ENCODE measurements at places on chromosomes 11 and 22.
A peak's percentile ranks its signal among the peaks of the same experiment; 100 is the strongest.

DNA sequence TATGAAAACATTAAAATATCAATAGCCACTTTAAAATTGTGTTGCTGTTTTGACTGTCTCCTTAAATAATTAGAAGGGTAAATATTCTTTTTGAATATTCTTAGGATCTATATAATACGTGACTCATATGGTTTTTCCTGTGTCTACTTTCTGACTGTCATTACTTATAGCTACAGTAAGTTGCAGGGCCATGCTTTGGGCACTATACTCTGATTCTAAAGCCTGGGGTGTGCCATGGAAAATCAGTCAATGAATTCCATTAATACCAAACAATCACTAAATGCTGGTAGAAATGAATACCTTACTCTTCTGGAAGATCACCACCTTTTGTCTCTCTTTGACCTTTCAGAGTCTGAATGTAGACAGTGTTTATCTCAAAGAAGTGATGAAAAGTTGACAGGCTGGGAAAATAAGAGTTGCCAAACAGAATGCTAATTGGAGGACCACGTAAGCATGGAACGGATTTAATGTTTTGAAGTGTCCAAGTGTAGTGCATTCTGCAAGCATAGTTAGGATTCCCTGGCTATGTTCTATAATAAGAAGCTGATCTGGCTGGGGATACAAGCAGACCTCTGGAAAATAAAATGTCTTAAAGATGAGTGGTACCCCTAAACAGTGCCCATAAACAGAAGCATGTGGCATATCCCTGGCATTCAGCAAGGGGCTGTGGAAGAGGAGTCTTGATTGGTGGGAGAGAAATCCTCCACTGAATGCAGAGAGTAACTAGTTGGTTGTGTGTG, 16.8 kb downstream of the LUZP2 start:
- DNase-seq, result no peak

DNA sequence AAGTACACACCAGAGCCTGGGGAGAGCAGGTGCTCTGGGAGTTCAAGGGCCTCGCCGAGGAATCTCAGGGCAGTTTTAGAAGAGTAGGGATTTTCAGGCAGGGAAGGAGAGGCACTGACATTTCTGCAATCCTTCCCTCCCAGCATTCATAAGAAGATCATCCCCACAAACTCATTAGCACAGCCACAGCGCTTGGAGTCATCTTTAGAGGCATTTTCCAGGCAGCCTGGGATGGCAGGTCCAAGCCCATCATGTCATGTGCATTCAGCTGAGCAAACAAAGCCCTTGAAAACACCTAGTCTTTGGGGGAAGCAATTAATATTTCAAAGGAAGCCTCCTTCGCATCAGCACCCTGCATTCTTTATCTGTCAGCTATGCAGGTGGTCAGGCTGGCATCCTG, 43.8 kb downstream of the MAP6 start:
- no peak for DNase-seq

GRCh38 chr11:58513747-58514367, 6.0 kb upstream of the OR5B21 start:
- DNase-seq, result no peak

DNA sequence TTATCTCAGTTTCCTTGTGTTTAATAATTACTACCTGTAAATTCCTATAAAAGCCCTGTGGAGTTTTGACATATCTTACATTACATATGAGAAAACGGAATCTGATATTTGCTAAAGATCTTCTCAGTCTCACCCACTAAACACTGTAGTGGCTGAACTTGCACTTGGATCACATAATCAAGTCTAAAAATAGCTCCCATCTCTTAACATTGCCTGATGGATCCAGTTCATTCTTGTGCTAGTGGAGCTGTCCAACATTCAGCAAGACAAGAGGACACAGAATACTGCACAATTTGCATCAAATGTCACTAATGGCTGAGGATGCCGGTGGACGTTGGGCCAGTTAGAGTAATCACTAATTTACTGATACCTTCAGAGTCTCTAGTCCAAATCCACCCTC, 569.9 kb upstream of the ANO5 start:
- no peak for DNase-seq

DNA sequence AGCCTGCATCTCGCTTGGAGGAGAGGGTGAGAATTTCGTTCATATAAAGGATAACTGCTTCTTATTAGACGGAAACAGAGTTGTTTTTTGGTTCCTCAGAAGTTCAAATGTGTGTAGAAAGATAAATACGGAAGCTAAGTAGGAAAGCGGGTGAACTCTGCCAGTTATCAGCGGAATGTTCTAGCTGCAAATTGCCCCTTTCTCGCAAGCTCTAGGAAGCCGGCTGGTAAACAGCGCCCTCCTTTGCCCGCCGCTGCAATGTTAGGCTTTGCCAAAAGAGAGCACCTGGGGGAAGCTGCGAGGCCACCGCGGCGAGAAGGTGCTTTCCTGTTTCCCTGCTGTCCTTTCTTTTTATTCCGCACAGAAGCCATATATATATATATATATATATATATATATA, 67.0 kb downstream of the IGLL5 start:
- no peak for DNase-seq

GRCh38 chr11:35010654-35011053, 94.2 kb downstream of the PDHX start:
- no peak for DNase-seq

- DNase-seq, result no peak
These were observed 1.0 kb upstream of the PRDM10 start for GRCh38 chr11:130003717-130004001.

DNA sequence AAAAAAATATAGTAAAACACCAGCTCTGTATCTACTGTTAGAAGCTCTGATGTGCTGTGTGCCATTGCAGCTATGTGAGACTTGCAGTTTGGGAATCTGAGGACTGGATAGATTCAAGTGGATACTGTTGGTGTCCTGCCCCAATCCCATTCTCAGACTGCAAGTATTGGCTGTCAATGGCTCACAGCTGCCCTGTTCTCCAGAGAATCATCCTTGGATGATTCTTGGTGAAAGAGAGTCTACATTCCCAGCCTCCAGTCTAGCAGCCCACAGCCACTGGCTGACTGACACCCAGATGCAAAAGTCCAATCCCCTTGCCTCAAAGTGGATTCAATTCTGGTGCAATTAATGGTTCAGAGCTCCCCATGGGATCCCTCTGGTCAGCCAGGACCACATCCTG, 206.1 kb upstream of the MTNR1B start:
- DNase-seq, result no peak

DNA sequence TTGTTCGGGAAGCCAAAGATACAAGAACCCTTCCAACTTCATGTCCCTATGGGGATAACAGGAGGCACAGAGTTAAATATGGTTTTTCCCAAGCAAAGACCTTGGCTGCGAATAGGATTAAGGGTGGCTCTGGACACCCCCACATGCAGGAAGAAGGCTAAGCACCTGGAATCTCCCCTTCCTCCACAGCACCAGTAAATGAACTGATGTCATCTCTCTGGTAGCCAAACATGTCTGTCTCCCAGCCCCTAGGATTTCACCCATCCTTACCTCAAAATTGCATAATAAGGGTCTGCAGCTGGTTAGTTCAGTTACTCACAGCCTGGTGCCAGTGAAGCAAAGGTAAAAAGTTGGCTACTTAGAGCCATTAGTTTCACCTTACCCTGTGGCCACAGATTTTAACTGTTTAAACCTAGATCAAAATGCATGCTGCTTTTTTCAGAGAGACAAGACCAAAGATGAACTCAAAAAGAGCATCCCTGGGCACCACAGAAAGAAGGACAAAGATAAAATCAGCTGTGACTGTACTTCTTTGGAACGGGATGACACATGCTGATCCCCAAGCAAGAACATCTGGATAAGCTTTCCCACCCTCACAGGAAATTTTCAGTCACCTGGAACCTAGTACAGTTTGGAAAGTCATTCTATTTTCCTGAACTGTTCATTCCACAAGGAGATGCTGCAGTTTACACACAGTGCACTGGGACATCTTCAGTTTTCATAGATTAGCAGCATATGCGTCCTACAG, 77.2 kb upstream of the AKIP1 start:
- DNase-seq, result no peak

GRCh38 chr22:34129691-34130486, 209.6 kb upstream of the LARGE1 start:
- DNase-seq, result no peak

DNA sequence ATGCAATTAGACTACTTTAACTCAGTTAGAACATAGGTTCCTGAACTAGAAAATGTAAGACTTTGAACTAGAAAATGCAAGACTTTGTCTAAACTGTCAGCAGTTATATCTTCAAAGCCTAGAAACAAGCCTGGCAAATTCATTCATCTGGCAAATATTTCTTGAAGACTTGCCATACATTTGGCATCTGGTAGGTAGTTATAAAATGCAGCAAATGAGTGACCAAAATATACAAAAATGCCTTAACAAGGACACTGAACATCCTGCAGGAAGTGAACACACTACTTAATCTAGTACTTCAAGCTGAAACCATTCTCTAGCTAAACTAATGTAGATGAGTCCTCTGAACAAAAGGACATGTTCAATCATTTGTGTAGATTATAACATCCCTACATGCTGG, 84.7 kb upstream of the SCUBE2 start:
- no peak for DNase-seq

DNA sequence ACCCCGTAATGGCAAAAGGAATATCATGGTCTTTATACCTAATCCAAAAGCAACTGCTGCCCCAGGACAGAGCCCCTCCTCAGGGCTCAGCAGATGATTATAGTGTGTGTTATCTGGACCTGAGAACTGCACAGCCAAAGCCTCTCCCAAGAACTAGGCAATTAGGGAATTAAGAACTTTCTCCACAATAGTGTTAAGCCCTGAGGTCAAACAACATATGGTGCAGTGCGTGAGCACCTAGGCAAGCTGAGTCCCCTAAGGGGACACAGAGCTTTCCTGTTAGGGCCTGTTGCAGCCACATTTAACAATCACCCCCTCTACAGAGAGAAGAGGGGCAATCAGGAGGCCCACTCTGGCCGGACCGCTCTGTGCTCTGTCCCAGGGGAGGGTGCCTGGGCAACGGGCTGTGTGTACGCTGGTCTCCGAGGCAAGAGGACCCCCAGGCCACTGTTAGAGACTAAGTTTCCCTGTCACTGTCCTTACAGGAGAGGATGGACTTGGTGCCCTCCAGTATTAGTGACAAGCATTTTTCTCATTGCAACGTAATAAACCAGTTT, 1.4 kb upstream of the KCNJ5 start:
- no peak for DNase-seq

GRCh38 chr11:134474070-134474860, 62.2 kb upstream of the B3GAT1 start:
- no peak for DNase-seq

GRCh38 chr11:7593481-7593880, 79.7 kb downstream of the PPFIBP2 start:
- no peak for DNase-seq

GRCh38 chr11:86143087-86144030, 74.5 kb upstream of the PICALM start:
- peak; percentile 22 for DNase-seq

- DNase-seq, result no peak
These were observed 19.0 kb downstream of the MYO18B start for GRCh38 chr22:25760848-25761595.

DNA sequence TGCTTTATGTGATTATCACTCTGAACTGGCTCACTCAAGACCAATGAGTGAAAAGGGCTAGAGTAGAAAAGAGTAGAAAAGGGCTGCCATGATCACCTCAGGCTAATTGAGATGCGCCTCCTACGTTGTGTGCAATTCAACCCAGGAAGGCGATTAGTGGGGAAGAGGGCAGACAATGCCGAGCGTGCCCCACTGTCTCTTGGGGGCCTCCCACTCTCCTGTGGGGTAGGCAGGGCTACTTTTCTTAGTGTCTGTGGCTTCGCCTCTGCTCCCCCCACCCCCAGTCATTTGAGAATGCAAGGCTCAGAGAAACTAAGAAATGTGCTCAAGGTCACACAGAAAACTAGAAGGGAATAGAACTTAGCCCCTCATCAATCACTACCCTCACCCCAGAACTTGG, 57.7 kb upstream of the RASD2 start:
- no peak for DNase-seq

- DNase-seq, result no peak
These were observed 1.4 kb upstream of the KREMEN1 start for GRCh38 chr22:29071261-29072045.

DNA sequence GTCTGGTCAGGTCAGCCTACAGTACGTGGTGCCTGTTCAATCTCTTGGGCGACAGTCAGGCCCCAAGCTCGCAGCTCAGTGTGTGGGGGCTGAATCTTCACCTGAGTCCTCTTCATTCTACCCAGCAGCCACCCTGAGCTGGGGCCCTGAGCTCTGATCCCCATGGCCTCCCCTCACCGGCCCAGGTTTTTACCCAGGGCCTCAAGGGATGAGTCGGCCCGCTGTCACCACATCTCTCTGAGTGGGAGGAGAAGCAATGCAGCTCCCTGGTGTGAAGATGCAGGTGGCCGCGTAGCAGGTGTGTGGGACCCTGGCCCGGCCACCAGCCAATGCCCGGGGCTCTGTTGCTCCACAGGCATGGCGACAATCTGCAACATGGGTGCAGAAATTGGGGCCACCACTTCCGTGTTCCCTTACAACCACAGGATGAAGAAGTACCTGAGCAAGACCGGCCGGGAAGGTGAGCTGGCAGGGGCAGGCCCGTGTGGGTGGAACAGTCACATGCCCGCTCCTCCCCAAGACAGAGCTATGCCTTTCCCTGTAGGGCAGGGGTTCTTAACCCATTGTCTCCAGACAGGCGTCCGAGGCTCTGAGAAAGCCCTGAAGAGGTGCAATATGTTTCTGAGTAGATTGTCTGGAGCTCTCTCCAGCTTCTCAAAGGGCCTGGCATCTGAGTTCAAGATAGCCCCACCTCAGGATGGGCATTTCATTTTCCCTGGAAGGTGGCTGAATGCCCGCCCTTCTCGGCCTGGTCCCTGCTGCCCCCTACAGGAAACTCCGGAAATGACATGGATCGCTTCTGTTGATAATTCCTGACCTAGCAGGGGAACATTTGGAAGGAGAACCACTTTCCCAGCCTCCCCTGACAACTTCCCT, 26.9 kb downstream of the POLR3H start:
- peak; percentile 23 for DNase-seq

DNA sequence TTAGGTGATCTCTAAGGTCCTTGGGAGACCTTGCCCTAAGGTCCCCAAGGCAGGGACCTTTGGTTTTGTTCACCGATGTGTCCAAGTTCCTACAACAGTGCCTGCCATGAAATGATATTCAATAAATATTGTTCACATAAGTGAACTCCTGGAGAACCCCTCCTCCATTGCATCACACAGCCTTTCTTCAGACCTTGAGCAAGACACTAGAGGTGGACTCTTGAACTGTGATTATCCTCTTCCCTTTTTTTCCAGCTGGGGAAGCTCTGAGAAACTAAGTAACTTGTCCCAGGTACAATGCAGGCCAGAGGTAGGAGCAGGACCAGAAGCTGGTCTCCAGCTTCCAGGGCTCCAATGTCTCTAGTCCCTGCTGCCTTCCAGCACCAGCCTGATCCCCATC, 76.6 kb upstream of the LMO1 start:
- DNase-seq, result no peak

DNA sequence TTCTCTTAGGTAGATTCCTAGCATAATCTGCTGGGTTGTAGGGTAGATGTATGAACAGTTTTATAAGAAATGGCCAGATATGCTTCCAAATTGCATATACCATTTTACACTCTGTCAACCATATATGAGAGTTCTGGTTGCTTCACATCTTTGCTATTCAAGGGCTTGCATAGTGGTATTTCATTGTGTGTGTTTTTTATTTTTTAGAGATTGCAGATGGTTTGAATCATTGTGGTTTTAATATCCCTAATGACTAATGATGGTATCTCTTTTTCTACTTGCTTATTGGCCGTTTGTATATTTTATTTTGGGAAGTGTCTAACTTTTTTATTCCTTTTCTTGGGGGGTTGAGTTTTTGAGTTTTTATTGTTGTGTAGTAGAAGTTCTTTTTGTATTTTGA, 26.9 kb downstream of the RNF214 start:
- DNase-seq, result no peak

- no peak for DNase-seq
These were observed 19.2 kb downstream of the NTM start for GRCh38 chr11:131389582-131389981.

- DNase-seq, result no peak
These were observed 40.9 kb downstream of the TXN2 start for GRCh38 chr22:36440429-36441002.
